Fibroblast of skin of abdomen (primary cell): ENCODE measurements at places on chromosomes 3 and 15.

DNA sequence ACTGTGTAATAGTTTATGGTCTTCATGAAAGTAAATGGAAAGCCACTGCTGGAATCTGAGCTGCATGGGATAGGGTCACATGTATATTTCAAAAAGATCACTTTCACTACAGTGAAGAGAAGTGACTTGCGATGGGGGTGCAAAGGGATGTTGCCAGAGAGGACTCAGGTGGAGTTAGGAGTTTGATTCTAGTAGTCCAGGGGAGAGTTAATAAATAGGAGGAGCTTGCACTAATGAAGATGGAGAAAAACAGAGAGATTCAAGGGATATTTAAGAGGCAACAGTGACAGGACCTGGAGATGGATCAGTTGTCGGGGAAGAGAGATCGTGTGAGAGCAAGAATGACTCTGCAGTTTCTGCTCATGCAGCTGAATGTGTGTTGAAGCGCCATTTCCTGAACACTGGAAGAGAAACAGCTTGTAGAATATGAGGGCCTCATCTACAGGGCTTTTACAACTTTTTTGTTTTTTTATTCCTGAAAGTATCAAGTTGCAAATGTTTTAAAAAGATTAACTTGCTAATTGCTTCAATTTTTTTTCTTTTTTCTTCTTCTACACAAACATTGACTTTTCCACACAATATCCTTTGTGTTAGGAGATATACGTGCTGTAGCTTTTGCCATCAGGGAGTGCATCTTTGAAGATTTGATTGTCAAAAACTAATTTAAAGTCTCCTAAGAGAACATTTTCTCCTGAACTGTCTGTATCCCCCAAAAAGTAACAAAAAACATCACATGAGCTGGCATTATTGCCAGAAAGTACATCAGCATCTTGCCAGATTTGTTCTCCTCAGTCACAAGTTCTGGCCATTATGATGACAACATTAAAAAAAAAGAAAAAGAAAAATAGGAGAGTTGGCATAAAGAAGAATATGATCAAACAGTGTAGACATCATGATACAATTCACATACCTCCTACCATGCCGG lies 37.5 kb downstream of the SETMAR start:
- DNase-seq = no peak

DNA sequence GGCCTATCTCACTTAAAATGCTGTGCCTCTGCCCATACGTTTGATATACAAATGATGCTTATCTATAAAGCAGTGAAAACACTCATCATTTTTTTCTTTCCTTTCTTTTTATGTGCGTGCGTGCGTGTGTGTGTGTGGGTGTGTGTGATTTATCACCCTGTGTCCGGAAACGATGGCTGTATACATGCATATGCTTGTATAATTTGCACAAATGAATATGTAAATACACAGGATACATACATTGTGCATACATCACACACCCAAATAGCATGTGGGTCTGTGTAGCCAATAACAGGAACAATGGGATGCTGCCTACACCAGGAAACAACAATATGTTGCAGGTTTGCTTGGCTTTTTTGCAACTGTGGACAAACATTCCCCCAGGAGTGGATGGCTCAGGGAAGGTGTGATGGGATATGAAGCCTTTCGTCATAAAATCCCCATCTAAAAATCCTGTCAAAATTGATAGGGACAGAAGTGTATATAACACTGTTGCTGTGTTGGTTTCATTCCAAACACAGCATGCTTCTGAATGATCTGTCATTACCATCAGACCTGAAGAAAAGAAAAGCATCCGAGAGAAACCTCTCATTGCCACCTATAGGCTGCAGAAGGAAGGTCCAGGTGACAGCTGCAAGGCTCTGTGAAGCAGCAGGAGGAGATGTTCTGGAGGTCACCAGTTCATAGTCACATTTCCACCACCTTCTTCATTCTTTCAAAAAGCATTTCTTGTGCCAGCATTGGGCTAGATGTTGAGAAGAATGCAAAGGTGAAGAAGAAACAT lies 503.9 kb upstream of the NR2F2 start:
- no peak for DNase-seq

DNA sequence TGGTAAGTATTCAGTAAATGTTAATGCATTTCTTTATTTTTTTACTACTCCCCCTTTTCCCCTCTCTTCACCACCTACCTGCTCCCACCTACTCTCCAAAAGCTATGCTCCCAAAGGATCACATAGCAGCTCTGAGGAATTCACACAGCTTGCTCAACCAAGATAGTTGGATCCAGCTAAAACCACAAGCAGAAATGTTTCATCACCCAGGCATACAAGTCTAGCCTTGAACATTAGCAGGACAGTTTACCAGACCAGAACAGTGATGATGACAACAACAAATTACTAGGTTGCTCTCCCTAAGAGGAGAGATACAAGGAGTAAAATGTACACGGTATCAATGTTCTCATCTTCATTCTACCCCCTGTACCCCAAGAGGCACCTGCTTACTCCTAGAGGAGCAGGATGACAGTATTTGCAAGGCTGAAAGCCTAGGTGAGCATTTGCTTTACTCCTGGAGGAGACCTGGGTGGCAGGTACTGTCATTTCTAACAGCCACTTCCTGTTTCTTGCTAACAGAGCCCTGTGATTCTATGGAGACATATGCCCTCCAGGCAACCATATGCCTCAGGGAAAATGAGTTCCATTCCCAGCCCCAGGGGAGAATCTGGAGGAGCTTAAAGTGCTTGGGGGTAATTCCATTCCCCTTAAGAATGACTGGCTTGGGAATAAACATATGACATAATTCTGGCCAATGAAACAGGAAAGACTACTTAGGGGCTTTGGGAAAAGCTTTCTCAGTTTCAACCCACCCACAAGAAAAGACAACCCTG lies 237.5 kb downstream of the NTRK3 start:
- DNase-seq = peak; percentile 90

- DNase-seq = no peak
Measured at GRCh38 chr15:88580532-88580931, 34.1 kb upstream of the DET1 start.

DNA sequence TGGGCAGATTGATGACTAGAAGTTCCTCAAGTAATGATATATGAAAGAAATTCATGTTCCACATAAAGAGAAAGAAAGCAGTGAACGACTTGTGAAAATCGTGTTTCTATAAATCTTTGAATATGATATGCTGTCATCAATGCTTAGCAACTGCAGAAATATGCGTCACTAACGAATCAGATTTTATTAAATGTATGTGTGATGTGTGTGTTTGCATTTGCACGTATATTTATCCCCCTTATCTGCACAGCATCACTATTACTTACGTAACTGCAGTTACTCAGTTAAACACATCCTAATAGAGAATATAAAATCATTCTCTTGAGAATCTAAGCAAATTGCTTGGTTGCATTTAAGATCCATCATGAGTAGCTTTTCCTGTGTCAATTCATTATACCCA lies 468.6 kb downstream of the FGF12 start:
- no peak for DNase-seq

GRCh38 chr3:118810499-118811035 lies 224.1 kb downstream of the IGSF11 start:
- no peak for DNase-seq

- peak; percentile 63 for DNase-seq
Measured at GRCh38 chr3:195106418-195106906, 164.5 kb downstream of the XXYLT1 start.

GRCh38 chr3:107524841-107525643 lies 2.3 kb downstream of the BBX start:
- DNase-seq = peak; percentile 35

- DNase-seq = peak; percentile 13
Measured at GRCh38 chr3:65052101-65052500, 364.3 kb upstream of the ADAMTS9 start.

GRCh38 chr3:78703944-78704343 lies 1063.9 kb downstream of the ROBO1 start:
- DNase-seq = peak; percentile 8

DNA sequence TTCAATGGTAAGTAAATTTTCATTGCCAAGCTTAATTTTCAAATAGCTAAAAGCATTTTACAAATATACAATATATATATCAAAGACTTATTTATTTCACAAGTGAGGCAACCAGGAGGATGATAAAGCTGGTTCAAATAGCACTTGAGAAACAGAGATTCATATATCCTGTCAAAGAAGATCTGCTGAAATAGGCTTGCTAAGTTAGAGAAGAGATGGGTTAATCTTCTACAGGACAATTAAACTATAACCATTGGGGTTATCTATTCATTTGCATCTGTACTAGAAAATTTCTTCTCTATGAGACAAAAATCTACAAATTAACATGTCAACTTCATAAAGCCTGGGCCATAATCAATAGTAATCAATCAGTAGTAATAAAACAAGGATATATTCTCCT lies 637.7 kb upstream of the UBE2E2 start:
- no peak for DNase-seq

DNA sequence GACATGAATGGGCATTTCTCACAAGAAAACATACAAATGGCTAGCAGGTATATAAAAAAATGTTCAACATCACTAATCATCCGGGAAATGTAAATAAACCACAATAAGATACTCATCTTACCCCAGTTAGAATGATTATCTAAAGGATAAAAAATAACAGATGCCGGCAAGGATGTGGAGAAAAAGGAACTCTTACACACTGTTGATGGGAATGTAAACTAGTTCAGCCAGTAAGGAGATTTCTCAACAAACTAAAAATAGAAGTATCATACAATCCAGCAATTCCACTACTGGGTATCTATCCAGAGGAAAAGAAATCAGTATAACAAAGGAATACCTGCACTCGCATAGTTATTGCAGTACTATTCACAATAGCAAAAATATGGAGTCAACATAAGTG lies 124.2 kb downstream of the SATB1 start:
- no peak for DNase-seq

DNA sequence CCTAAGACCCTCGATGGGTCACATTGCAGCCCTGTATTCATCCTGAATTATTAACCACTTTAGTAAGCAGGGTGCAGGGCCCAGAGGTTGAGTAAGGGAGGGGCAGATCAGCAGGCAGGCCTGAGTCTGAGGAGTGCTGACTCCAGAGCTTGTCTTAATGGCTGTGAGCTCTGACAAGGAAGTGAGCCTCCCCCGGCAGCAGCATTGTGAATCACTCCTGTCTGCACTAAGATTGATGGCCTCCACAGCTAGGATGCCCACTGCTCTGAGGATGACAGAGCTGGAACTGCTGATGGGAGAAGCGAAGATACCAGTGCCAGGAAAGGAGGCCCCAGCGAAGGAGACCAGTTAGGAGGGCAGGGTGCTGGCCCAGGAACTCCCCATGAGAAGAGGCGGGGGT lies 46.5 kb upstream of the CCDC174 start:
- DNase-seq = peak; percentile 57

DNA sequence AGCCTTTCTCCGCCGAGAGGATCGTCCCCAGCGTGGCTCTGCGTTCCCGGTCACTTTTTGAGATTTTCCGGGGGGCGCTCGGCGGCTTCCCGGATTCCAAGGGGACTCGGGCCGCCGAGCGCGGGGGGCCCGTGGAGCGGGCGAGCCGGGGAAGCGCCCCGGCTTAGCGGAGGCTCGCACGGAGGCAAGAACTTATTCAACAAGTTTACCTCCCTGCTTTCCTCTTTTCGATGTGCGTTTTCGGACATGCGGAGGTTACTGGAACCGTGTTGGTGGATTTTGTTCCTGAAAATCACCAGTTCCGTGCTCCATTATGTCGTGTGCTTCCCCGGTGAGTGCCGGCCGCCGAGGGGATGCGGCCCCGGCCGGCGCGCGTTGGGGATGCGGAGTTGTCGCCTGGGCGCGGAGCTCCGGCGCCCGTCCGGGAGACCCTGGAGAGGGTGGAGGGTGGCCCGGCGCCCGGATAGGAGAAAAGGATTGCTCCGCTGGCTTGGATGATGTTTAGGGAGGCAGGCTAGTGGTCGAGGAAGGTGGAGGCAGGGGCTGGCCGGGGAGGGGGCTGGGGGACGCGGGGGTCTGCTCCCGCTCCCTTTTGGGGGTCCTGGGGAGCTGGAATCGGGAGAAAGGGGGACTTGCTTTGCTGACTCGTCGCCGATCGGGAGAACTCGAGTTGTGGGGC lies 810 bp downstream of the PTPRG start:
- DNase-seq = peak; percentile 17

DNA sequence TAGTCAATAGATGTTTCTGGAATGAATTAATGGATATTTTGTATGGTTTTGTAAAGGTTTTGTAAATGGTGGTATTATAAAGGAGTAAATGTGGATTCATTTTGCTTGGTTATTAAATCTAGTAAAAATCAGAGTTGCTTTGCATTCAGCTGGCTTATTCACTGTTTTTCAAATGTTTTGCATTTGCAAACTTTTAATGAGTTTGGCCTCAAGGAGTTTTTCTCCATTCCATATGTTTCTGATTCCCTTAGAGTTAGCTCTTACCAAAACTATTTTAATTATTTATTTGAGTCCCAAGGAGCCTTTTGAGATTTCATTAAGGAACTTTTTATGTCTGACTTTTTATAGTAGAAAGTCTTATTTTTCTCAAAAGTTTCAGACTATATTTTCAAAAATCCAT lies 992.2 kb downstream of the DIPK2A start:
- DNase-seq = peak; percentile 37

DNA sequence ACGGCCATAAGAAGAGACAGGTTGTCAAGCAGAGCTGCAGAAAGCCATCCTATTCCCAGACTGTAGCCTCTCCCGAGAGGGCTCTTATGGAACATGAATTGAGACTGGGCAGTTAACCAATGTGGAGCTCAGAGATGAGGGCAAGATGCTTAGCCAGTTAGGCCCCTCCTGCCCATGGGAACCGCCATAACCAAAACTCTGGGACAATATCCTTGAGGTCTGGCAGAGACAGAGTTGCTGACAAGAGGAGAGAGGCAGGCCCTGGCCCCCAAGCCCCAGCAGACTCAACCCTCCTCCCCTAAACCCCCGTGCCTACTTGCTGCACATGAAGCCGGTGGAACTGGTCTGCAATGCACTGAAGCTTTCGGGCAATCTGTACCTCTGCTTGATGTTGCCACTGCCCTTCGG lies 4.8 kb downstream of the BMF start:
- no peak for DNase-seq

DNA sequence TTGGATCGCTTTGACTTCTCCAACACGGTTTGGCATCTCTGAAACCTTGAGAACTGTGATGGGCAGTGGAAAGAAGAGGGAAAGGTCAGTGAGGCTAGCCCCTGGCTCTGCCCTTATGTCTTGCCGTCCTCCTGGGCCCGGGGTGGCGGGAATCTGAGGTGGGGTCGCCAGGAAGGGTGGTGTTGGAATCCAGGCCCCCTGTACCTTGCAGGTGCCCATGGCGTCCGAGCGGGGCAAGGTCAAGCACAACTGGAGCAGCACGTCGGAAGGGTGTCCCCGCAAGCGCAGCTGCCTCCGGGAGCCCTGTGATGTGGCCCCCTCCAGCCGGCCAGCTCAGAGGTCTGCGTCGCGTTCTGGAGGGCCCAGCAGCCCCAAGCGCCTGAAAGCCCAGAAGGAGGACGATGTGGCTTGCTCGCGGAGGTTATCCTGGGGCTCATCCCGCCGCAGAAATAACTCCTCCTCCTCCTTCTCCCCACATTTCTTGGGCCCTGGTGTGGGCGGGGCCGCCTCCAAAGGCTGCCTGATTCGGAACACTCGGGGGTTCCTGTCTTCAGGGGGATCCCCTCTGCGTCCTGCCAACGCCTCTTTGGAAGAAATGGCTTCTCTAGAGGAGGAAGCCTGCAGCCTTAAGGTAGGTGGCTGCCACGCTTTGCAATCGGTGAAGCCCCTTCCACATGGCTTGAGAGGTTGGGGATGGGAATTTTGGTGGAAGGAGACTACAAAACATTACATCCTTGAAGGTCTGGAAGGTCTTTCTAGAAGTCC lies 907 bp downstream of the TATDN2 start:
- DNase-seq = no peak

GRCh38 chr3:38404286-38404685 lies 49.4 kb upstream of the ACVR2B start:
- DNase-seq = peak; percentile 18

- peak; percentile 62 for DNase-seq
Measured at GRCh38 chr15:91271565-91272153, 171.6 kb downstream of the SV2B start.
